ENCODE measurements at places on chromosomes 7 and 10.

DNA sequence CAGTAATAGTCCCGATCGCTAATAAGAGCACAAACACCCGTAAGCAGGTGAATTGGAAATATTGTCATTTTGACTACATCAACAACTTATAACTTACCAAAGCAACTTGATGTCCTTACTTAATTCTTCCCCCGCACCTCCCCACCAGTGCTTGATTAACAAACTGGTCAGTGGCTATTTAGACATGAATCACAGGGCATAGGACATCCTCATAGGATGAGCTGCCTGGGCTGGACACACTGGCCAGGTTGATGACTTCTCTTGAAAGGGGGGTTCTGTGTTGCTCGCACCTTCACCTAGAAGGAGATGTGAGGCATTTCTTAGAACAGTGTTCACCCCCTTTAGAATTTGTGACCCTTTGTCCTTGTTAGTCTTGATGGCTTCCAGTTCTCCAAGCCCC, 163.2 kb downstream of the TCF7L2 start:
- no peak for DNase-seq

- no peak for DNase-seq
Measured at GRCh38 chr7:519484-520390, at the start of gene PDGFA. Gene PDGFA (minus strand): TSS chr7:519846. CDS start chr7:519001, 845 bp downstream.

DNA sequence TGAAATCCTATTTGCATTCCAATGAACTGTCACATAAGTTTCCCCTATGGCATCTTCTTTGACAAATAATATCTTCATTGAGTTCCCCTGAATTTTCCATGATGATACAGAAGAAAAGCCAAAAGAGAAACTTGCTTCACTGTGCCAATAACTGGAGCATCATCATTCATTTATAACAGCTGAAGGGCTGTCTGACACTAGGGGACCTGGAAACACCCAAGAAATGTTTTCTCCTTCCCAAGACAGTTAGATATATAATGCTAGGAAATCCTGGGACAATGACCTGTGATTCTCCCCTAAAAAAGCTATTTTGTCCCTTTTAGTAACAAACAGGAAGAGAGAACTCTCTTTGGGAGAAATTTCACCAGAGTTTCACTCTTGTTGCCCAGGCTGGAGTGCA, 133.6 kb downstream of the SEMA3C start:
- DNase-seq, result no peak

- DNase-seq, result no peak
Measured at GRCh38 chr10:11796474-11796873, 26.7 kb upstream of the PROSER2 start.

GRCh38 chr7:140003913-140004382, 58.8 kb downstream of the PARP12 start:
- peak; percentile 46 for DNase-seq

DNA sequence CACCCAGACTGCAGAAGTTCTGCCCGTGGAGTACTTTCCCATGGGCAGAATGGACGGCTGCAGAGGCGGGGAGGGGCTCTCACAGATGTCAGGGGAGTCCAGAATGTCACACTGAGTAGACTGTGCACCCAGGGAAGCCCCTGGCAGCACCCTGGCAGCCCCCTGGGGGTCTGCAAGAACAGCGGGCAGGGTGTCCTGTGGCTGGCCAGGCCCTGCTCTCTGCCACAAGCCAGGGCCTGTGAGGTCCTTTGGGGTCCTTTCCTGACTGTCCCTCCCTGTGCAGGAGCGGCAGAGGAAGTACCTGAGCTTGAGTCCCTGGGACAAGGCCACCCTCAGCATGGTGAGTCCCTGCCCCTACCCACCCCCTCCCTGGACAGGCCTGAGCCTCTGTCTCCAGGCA, 6.1 kb upstream of the SH2B2 start:
- DNase-seq, result no peak

DNA sequence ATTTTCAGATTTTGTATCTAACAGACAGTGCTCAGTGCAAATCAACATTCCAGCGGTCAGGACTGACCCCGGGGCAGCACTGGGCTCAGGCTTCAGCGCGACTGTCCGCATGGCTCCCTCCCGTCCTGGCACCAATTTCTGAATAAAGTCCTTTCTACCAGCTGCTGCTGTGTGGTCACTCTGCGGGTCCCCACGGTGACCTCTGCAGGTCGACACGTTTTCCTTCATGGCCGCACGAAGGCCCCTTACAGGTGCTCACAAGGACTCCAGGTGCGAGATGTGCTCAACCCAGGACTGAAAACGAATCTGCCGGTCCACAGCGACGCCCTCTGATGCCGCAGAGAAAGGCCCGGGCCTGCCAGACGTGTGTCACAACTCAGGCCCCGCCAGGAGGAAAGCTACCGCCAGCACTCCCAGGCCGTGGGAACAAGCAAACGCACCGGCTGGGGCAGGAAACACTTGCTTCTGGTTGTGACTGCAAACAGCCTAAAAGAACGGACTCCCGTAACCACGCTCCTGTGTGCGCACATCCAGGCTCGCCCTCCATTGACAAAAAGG, 3.7 kb upstream of the UTF1 start:
- DNase-seq, result no peak

- DNase-seq, result no peak
Measured at GRCh38 chr7:137937202-137937560, 64.7 kb downstream of the CREB3L2 start.

- DNase-seq, result no peak
Measured at GRCh38 chr7:92973293-92973731, 136.9 kb upstream of the CDK6 start.

GRCh38 chr10:65416094-65416493, 1509.7 kb upstream of the LRRTM3 start:
- DNase-seq, result no peak

DNA sequence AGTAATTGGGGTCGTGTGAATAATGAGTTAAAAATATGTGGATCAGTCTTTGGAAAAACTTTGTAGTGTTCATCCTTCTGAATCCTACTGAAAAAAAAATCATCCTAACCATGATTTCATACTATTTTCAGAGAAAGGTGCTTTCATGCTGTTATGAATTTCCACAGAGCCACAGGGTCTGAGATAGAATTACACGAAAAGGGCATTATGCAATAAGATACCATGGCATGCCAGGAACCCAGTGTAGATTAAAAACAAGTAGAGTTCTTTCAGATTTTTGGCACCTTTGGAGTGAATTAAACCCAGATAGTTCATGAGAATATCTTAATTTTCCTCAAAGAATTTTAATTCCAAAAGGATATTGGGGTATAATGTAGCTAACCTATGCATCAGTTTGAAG, 47.5 kb upstream of the AGMO start:
- no peak for DNase-seq

DNA sequence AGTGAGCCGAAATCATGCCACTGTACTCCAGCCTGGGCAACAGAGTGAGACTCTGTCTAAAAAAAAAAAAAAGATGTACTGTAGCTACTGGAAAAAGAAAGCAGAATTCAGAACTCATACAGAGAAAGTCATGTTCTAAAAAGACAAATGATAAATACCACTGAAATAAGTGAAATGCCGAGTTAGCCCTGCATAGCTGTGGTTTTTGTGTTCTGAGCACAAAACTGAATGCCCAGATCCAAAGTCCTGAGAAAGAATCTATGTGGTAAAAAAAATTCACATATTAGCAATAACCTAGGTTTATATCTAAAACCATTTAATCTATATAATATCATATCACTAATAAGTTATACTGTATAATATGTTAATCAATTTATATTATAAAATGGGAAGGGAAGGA, 29.3 kb upstream of the HECW1 start:
- no peak for DNase-seq

GRCh38 chr7:131692131-131692960, 135.9 kb upstream of the PODXL start:
- peak; percentile 72 for DNase-seq

DNA sequence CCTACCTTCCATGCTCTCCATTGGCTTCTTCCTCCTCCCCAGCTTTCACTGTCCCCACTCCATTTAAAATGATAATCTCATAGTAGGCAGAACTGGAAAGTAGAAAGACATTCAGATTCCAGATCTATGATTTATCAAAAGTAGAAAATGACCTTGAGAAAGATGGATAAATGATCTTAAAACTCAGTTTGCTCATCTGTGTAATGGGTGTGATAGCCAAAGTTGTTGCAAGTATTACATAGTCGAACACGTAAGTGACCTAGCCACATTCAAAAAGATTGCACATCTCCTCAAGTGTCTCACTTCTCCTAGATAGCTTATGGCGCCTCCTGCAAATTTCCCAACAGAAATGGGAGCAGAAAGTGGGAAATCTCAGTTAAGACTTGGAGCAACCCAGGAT, 89.8 kb upstream of the FGL2 start:
- DNase-seq, result no peak

- DNase-seq, result no peak
Measured at GRCh38 chr10:69739634-69740033, 62.1 kb upstream of the COL13A1 start.

DNA sequence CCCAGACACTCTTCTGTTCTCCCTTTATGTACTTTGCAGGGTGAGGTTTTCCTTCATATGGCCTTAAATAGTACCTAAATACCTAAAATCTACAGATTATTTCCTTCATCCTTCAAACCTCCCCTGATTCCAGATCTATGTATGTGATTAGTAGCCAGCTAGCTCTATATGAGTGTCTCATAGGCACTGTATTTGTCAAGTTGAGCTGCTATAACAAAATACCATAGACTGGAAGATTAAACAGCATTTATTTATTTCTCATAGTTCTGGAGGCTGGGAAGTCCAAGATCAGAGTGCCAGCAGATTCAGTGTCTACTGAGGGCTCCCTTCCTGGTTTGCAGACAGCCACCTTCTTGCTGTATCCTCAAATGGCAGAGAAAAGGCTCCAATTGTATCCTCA, 60.6 kb upstream of the MSRB2 start:
- DNase-seq, result no peak

GRCh38 chr10:8304861-8305260, 250.4 kb downstream of the GATA3 start:
- no peak for DNase-seq

- DNase-seq, result no peak
Measured at GRCh38 chr10:121633056-121633455, 34.8 kb upstream of the FGFR2 start.

DNA sequence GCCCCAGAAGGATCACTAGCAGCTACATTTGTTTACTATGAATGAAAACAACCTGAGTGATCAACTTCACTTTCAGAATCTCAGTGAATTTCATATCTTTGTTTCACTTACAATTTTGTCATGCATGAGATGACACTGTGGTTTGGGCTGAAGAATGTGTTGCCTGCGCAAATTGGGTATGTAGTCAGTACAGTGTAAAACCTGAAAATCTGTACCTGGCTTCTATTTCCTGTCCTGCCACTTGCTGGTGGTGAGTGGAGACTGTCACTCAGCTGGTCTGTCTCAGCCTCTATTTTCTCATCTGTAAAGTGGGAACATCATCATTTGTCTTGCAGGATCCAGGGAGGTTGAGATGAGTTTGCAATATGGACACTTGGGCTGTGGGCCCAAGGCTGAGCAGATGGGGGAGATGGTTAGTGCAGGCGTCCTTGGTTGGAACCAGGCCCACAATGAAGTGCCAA, 118.0 kb downstream of the WDFY4 start:
- DNase-seq, result no peak

DNA sequence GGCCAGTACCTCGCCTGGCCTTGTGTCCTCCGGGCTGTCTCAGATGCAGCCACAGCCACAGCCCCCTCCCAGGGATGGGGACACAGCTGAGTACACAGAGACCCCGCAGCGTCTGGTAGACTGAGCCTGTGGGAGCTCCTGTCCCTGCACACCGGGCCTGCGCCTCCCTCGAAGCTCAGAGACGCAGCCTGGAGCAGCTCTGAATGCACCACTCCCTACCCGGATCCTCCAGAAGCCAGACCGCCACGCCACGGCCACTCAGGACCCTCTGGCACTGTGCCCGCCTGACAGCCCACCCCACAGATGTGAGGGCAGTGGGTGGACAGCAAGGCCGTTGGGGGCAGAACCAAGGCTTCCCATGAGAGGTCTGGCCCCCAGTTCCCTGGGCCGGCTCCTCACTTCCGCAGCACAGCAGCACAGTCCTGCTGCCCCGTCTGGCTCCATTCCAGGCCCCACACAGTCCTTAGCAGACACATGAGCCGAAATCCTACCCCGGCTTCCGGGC, 40.8 kb downstream of the PAPOLB start:
- DNase-seq, result no peak

DNA sequence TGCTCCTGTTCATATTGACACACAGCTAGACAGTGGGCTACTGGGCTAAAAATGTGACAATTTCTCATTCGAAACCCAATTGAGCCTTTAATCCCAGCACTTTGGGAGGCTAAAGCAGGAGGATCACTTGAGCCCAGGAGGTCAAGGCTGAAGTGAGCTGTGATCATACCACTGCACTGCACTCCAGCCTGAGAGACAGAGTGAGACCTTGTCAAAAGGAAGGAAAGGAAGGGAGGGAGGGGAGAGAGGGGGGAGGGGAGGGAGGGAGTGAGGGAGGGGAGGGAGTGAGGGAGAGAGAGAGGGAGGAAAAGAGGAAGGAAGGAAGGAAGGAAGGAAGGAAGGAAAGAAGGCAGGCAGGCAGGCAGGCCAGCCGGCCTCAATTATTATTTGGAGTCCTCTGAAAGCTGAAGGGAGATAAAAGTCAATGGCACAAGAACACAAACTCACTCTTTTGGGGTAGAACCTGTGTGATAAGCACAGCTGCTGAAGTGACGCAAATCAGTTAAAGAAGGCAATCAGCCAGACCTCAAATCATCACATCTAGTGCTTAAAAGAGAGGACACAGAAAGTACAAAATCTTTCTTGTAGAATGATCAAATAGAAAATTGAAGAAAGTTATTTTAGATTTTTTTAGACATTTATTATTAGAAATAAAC, 98.1 kb downstream of the CCDC71L start:
- DNase-seq, result no peak

DNA sequence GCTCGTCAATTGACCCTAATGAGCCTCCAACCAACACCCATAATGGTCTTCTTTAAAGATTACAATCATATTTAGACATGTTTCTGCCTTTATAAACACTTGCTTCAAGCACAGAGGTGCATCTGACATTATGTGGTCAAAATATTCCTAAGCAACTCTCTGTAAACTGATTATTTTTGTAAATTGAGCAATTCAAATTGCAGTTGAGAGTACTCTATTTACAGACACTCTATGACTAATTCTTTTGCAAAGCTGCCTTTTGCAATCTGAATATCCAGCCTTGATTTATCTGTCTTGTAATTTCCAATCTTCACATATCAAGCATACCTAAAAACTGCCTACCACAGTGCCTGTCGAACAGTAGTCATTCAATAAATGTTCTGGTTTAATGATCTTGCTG, 112.0 kb downstream of the PDE1C start:
- no peak for DNase-seq

DNA sequence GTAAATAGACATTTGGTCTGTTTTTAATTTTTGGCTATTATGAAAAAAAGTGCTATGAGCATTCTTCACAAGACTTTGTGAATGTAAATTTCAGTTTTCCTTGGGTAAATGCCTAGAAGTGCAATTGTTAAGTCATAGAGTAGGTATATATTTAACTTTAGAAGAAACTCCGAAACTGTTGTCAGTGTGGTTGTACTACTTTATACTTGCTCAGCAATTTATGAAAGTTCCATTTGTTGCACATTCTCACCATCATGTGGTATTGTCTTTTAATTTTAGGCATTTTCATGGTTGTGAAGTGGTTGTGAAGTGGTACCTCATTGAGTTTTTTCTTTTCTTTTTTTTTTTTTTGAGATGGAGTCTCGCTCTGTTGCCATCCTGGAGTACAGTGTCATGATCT, 60.0 kb downstream of the TYW1 start:
- DNase-seq, result no peak

- DNase-seq, result no peak
Measured at GRCh38 chr7:117323305-117323850, 520 bp upstream of the WNT2 start.

GRCh38 chr10:59333701-59334100, 28.6 kb downstream of the FAM13C start:
- DNase-seq, result no peak

GRCh38 chr7:55105952-55106351, 87.1 kb downstream of the EGFR start:
- no peak for DNase-seq

Data from colonic mucosa (tissue), 4 donors.